ENCODE measurements at places on chromosomes 3 and 15.

GRCh38 chr3:4749567-4750002 lies 229.7 kb upstream of the BHLHE40 start:
- DNase-seq = no peak

DNA sequence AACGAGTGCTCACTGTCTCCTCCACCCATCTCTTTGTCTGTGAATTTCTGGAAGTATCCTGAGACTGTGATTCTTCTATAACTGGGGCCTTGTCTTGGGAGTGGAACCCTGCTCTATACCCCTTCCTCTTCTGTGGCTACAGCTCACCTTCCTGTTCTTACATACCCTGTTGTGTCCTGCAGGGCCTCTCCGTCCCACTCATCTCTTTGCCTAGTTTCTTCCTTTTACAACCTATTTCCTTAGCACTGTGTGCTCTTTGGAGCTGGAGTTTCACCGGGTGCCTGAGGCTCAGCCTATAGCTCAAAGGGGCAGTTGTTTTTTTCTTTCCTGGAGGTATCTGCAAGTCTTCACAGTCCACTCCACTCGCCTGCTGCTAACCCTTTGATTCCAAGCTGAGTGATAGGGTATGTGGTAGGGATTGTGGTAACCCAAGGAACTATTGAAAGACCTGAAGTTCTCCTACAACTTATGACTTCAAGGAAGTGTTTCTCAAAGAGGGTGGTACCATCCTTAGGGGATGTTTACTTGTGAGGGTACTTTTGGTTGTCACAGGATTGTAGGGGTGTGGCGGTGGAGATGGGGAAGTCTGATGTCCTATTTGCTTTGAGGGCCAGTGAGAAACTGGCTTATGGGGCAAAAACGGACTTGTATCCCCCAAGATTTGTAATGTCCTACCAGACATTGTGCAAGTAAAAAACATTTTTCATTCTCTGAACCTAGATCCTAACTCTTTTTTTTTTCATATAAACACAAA lies 66.6 kb upstream of the ARL8B start:
- no peak for DNase-seq

GRCh38 chr3:180059356-180059755 lies 22.6 kb upstream of the PEX5L start:
- DNase-seq = no peak

DNA sequence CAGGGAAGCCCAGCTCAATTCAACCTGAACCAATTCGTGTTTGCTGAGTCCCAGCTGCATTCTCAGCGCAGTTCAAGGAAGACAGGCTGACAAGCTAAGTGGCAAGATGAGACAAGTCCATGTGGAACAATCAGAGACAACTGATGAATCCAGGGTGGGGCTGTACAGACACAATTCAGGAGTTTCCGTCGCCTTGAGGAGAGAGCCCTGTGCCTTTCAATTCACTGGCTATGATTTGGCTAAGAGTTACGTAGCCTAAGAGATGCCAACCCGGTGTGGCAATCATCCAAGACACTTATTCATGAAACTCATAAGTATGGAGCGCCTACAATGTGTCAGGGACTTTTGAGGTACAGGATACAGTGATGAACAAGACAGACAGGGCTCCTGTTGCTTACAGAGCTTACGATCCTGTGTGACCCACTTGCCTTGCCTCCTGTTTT lies 15.5 kb upstream of the ZBED2 start:
- peak; percentile 51 for DNase-seq

Data from stimulated activated CD4-positive, alpha-beta T cell treated with anti-CD3 and anti-CD28 coated beads, Interleukin-15, amount 100 ng/mL, for 24 hours (primary cell).